T-helper 2 cell treated with Interferon-gamma antibody and Interleukin-4, amounts not matched to agents 5 μg/mL and 100 μg/mL, for 36 hours (primary cell): ENCODE measurements at places on chromosomes 12 and 14.
A peak's percentile ranks its signal among the peaks of the same experiment; 100 is the strongest.

DNA sequence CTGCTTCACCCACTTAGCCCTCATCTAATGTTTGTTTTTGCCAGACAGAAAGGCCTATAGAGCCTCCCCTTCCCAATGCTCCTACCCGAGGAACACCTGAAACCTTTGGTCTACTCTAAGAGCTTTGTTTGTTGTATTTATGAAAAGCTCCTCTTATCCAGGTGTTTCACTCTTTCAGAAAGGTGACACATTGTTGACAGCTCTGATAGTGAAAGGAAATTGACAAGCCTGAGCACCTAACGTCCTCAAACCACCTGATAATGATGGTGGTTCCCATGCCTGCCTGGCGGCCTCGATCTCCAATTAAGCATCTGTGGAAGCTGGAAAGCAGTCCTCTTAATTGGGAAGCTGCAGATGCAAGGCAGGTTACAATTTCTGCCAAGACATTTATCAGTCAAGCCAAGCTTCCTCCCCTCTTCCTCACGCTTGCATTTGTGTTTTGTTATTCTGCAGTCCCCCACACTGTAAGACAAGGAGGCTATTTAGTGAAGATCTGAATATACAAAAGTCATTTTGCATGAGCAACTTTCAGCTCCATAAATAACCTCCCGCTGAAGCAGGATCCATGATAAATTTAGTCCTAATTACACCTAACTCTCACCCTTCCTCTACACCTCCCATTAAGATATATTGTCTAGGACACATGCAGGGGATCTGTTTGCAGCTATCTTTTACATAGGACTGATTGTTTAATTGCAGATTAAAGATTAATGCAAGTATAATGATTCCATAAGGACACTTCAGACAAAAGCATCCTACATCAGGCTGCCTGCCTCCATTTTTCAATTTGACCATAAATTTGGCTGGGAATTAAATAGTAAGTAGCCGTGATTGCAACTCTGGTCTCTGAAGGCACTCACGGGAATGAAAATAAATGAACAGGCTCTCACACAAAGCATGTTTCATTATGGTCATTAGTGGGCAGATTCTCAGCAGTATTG is 288.6 kb downstream of the PDZRN4 start:
- H3K4me3 ChIP-seq, result no peak overlapping the region
- no peak for DNase-seq
- H3K36me3 ChIP-seq, result no peaks in the 10 kb centered on the region
- H3K27me3 ChIP-seq, result no peaks in the 10 kb centered on the region
- no peak overlapping the region for H3K27ac ChIP-seq

- no peak for DNase-seq
- H3K4me1 ChIP-seq, result peaks cover 8% of the 10 kb centered on the region
- H3K36me3 ChIP-seq, result no peaks in the 10 kb centered on the region
- peak overlapping the region; percentile 65 for H3K4me3 ChIP-seq
- peaks cover 51% of the 10 kb centered on the region for H3K27me3 ChIP-seq
Measured at GRCh38 chr12:21941506-21942376, 515 bp upstream of the ABCC9 start.

GRCh38 chr12:49762468-49762847 is 21.1 kb downstream of the TMBIM6 start:
- peak; percentile 29 for DNase-seq
- H3K4me1 ChIP-seq, result peaks cover 45% of the 10 kb centered on the region
- H3K27ac ChIP-seq, result peak overlapping the region; percentile 81

GRCh38 chr14:103628221-103628683 is 759 bp upstream of the KLC1 start:
- H3K36me3 ChIP-seq, result peaks cover 6% of the 10 kb centered on the region
- peak overlapping the region; percentile 88 for H3K27ac ChIP-seq
- H3K27me3 ChIP-seq, result no peaks in the 10 kb centered on the region
- DNase-seq, result peak; percentile 18
- H3K4me1 ChIP-seq, result peaks cover 24% of the 10 kb centered on the region
- H3K4me3 ChIP-seq, result peak overlapping the region; percentile 79

GRCh38 chr14:92153581-92153980 is 31.8 kb downstream of the CPSF2 start:
- DNase-seq, result no peak
- H3K27ac ChIP-seq, result no peak overlapping the region
- peaks cover 4% of the 10 kb centered on the region for H3K4me1 ChIP-seq

DNA sequence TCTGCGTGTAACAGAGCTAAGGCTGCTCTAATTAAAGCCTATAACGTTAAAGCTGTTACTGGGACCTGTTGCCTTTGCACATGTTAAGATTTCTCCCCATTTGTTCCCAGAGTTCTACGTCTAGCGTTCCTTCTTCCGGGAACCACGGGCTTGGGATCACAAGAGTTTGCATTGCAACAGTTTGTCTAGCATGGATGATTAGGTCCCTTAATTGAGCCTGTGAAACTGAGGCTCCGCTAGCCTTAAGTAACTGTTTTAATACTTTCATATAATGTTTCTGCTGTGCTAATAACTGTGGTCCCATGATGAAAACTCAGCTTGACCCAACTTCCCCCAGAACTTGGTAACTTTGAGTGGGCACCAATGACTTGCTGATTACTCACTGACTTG is 16.7 kb upstream of the LYZ start:
- peak overlapping the region; percentile 77 for H3K4me3 ChIP-seq
- H3K4me1 ChIP-seq, result peaks cover 33% of the 10 kb centered on the region
- H3K27me3 ChIP-seq, result peaks cover 15% of the 10 kb centered on the region
- DNase-seq, result no peak
- H3K27ac ChIP-seq, result peak overlapping the region; percentile 91
- H3K36me3 ChIP-seq, result no peaks in the 10 kb centered on the region

- no peaks in the 10 kb centered on the region for H3K4me1 ChIP-seq
- no peaks in the 10 kb centered on the region for H3K36me3 ChIP-seq
- H3K27me3 ChIP-seq, result no peaks in the 10 kb centered on the region
- no peak overlapping the region for H3K4me3 ChIP-seq
Measured at GRCh38 chr14:104285508-104285840, 147.1 kb downstream of the KIF26A start.

DNA sequence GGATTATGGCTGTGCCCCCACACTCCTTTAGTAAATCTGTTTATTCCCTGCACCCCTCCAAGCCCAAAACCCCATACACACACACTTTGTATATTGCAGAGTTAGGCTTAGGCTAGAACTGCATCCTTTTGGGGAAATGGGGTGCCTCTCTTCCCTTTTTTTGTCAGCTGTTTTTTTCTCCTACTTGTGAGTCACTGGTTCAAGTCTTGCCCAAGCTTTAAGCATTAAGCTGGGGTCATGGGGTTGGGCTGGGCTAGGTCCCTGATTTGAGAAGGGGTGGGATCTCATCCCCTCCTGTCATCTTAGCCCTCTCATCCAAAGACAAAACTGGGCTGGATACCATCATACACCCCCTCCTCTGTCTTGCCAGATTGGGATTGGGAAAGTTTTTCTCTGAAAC is 1.6 kb downstream of the LRP1 start:
- H3K27ac ChIP-seq, result no peak overlapping the region
- DNase-seq, result no peak
- peak overlapping the region; percentile 64 for H3K4me3 ChIP-seq

- H3K36me3 ChIP-seq, result no peaks in the 10 kb centered on the region
- H3K27ac ChIP-seq, result no peak overlapping the region
- H3K27me3 ChIP-seq, result no peaks in the 10 kb centered on the region
- peaks cover 6% of the 10 kb centered on the region for H3K4me1 ChIP-seq
- DNase-seq, result no peak
Measured at GRCh38 chr14:101125313-101125712, 221.8 kb upstream of the RTL1 start.

- H3K4me3 ChIP-seq, result peak overlapping the region; percentile 90
- peaks cover 37% of the 10 kb centered on the region for H3K4me1 ChIP-seq
- DNase-seq, result peak; percentile 53
Measured at GRCh38 chr12:49705479-49706134, 1.6 kb downstream of the FMNL3 start.

DNA sequence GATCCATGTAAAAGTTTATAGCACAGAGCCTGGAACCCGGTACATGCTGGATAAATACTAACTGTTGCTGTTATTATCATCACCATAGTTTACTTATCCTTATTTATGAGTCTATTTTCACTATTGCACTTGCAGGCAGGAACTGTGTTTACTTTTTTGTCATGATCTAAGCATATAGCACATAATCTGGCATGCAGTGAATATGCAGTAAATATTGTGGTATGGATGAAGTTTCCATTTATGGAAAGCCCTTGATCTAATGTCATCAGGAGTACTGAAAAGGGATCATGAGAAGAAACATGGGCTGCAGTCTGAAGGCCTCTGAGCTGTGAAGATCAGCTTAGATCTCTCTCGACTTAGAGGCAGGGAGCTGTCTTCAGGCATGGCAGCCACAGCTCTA is 91.6 kb downstream of the KCNK13 start:
- no peak for DNase-seq
- H3K27ac ChIP-seq, result no peak overlapping the region
- H3K36me3 ChIP-seq, result no peaks in the 10 kb centered on the region
- H3K27me3 ChIP-seq, result peaks cover 3% of the 10 kb centered on the region

DNA sequence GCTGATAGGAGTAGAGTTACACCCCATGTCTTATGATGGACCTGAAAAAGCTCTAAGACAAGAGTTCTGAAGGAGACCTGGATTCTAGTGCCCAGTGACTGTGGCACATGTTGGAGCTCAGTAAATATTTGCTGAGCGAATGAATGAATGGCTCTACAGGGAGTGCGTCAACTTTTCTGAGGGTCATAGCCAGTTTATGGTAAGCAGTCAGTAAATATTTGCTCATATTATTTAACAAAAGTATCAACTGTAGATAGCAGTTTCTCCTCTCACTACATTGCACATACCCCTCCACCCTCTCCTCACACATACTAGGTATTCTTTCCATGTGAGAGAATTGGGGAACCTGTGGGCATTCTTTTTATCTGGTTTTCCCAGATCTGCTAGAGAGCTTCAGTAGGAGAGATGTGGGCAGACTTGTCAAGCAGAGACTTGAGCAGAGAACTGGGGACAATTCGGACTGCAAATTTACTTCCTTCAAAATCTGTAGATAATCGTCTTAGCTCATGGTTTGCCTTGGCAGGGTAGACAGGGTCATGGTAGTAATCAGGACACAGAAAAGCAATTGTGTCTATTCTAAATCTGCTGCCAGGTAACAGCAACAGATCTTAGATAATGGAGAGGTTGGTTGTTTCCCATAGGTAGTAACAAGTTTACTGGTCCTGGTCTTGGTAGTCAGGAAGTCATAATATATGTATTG is 5.7 kb downstream of the SLC4A8 start:
- no peak for DNase-seq
- H3K4me3 ChIP-seq, result no peak overlapping the region
- no peaks in the 10 kb centered on the region for H3K36me3 ChIP-seq
- peaks cover 18% of the 10 kb centered on the region for H3K4me1 ChIP-seq

DNA sequence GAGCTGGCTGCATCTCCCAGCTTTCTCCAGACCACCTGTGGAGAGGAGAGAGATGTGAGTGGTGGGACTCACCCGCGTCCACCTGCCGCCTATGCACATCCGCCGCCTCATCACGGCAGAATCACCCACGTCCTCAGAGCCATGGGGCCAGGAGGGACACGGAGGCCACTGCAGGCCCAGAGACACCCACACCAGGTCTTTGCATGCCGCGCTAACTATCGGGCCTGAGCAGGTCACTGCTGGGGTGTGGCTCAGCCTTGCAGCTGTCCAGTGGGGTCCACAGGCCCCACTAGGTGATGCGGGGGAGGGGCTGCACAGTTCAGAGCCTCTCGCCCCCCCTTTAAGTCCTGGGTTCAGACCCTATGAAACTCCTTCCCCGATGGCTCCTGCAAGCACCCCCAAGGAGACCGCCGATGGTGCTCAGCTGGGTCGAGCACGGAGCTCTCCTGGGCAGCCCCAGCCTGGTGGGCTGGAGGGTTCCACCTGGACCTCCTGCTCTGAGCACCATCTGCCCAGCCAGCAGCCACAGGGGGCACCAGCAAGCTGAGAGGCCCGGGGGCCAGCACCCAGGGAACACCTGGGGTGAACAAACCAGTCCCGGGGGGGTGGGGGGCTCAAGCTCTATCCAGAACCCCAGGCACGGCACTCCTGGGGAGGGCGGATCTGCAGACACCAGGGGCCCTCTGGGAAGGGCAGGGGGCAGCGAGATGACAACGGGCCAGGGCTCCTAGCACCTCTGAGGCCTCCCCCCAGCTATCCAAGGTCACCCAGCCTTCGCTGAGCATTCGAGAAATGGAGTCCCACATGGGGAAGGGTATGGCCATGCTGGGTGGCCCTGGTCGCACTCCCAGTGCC is 34.3 kb downstream of the CCNK start:
- H3K4me1 ChIP-seq, result no peaks in the 10 kb centered on the region
- no peak overlapping the region for H3K27ac ChIP-seq
- no peak for DNase-seq
- H3K27me3 ChIP-seq, result no peaks in the 10 kb centered on the region
- H3K4me3 ChIP-seq, result no peak overlapping the region

GRCh38 chr14:49942090-49942489 is 49.2 kb downstream of the ARF6 start:
- DNase-seq, result no peak
- H3K27ac ChIP-seq, result no peak overlapping the region
- no peaks in the 10 kb centered on the region for H3K27me3 ChIP-seq
- H3K4me3 ChIP-seq, result no peak overlapping the region

GRCh38 chr14:95537298-95538089 is 2.6 kb downstream of the GLRX5 start:
- H3K27ac ChIP-seq, result peak overlapping the region; percentile 35
- peak overlapping the region; percentile 35 for H3K4me3 ChIP-seq
- DNase-seq, result no peak

DNA sequence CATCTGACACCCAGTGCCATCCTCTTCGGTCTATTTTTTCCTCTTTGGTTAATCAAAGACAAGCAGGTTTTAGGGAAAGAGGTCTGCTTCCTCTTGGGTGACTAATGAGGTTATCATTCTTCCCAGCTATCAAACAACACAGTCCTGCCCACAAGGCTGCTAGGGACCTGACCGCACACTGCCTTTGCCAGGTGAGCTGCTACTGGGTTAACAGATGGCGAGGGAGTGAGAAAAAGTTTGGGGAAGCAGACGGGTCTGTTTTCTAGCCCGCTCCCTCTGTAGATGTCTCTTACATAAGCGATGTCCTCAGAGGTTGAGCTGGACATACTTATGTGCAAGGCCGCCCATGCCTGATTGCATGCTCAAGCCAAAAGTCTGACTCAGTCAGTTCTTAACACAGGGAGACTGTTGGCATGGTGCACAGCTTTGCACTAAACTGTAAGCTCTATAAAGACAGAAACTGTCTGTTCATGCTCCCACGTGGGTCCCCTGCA is 94.1 kb downstream of the SLC15A4 start:
- H3K36me3 ChIP-seq, result no peaks in the 10 kb centered on the region
- no peak overlapping the region for H3K27ac ChIP-seq
- H3K27me3 ChIP-seq, result no peaks in the 10 kb centered on the region
- no peaks in the 10 kb centered on the region for H3K4me1 ChIP-seq
- no peak overlapping the region for H3K4me3 ChIP-seq

DNA sequence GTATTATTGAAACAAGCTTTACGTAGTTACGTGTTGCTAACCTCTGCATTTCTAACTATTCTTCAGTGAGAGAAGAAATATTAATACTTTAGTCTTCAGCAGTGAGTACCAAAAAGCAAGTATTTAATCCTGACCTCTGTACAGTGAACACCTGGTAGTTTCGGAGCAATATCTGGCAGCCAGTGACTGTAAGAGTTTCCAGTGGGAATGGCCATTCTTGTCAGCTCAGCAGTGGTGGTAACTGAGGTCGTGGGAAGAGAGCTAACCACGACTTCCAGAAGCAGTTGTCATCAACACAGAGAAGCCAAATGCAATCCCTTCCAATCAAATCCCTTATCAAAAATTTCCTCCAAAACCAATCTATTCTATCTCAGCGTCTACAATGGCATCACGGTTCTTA is 1500.2 kb upstream of the FLRT2 start:
- H3K4me3 ChIP-seq, result no peak overlapping the region
- H3K36me3 ChIP-seq, result no peaks in the 10 kb centered on the region
- DNase-seq, result no peak
- H3K27ac ChIP-seq, result no peak overlapping the region
- no peaks in the 10 kb centered on the region for H3K27me3 ChIP-seq
- H3K4me1 ChIP-seq, result no peaks in the 10 kb centered on the region
